Uterine smooth muscle cell (primary cell): ENCODE measurements at places on chromosomes 5 and 9. TPM values are rescaled to one million over a fixed set of nuclear protein-coding genes. Genes with fewer than 3 reads are reported as not detected.

Gene CRB2
- not detected in 2 replicates for total RNA-seq

Gene CDC25C
- 3.4 and 22.4 TPM in 2 replicates for total RNA-seq

Gene KCNV2
- not detected in 2 replicates for total RNA-seq

Gene ROR2
- 8.9 and 18.7 TPM in 2 replicates for total RNA-seq

Gene F2RL1
- total RNA-seq, result 60.6 and 62.0 TPM in 2 replicates

Gene PCDH1
- 1.4 TPM in 2 replicates for total RNA-seq

Gene STARD4
- 166 and 254 TPM in 2 replicates for total RNA-seq

Gene FGD3
- not detected in 2 replicates for total RNA-seq

Gene GABRA1
- total RNA-seq, result not detected in 2 replicates

Gene FXN
- 2.2 and 3.2 TPM in 2 replicates for total RNA-seq

Gene S1PR3
- total RNA-seq, result 11.7 and 14.5 TPM in 2 replicates

Gene APBB3
- total RNA-seq, result 17.2 and 26.0 TPM in 2 replicates

Gene PCSK1
- 0.62 and 0.89 TPM in 2 replicates for total RNA-seq
